ENCODE measurements at places on chromosomes 11 and 22. TPM values are rescaled to one million over a fixed set of nuclear protein-coding genes. Genes with fewer than 3 reads are reported as not detected.

- H3K4me1 ChIP-seq, result no peaks in the 10 kb centered on the region
- H3K36me3 ChIP-seq, result no peaks in the 10 kb centered on the region
- no peaks in the 10 kb centered on the region for H3K27me3 ChIP-seq
Measured at GRCh38 chr22:50039669-50040443, 18.2 kb downstream of the TTLL8 start.

GRCh38 chr11:665704-666281, 28.7 kb downstream of the DRD4 start:
- no peak overlapping the region for H3K4me3 ChIP-seq
- peak overlapping the region; percentile 52 for H3K27ac ChIP-seq
- DNase-seq, result no peak
- peaks cover 21% of the 10 kb centered on the region for H3K36me3 ChIP-seq

- no peak overlapping the region for H3K4me3 ChIP-seq
- H3K27me3 ChIP-seq, result no peaks in the 10 kb centered on the region
- H3K4me1 ChIP-seq, result peaks cover 4% of the 10 kb centered on the region
- no peak overlapping the region for H3K27ac ChIP-seq
- DNase-seq, result no peak
Measured at GRCh38 chr11:59641156-59641555, 25.6 kb upstream of the OSBP start.

The KCNJ5 gene
- total RNA-seq, result 1.2 TPM

DNA sequence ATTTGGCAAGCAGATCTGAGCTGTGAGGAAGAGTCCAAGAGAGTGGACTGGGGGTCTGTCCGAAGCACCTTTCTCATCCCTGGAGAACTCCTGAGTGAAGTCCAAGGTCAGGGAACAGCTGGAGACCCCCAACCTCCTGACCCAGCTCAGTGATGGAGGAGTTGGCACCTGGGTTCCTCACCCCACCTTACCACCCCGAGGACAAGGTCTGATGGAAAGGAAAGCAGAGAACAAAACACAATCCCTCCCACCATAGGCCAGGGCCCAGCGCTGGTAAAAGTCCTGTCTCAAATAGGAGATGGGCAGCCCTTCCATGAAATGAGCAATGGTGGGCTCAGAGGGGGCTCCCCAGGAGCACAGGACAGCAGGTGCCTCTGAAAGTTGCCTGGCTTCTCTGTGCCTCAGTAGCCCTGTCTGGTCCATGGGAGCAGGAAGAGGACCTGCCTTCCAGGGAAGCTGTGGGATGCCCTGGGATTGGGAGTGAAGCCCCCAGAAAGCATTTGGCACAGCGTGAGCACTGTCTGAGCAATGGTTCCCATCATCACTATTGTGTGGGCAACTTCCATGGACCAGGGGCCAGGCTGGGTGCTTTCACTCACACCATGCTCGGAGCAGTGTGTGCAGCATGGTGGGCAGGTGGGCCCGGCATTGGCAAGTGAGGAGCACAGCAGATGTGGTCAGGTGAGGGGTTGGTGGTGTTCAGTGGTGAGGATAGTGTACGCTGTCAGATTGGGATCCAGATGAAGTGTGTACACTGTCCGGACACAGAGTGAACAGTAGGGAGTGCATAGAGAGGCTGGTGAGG, 7.5 kb downstream of the TRIM29 start:
- H3K4me1 ChIP-seq, result no peaks in the 10 kb centered on the region
- H3K27me3 ChIP-seq, result no peaks in the 10 kb centered on the region
- DNase-seq, result no peak
- H3K4me3 ChIP-seq, result no peak overlapping the region
- H3K27ac ChIP-seq, result no peak overlapping the region
- H3K36me3 ChIP-seq, result no peaks in the 10 kb centered on the region

The CADM1 gene
- 13.4 TPM for total RNA-seq

The MMP12 gene
- not detected for total RNA-seq

The RAB36 gene
- 5.0 TPM for total RNA-seq

DNA sequence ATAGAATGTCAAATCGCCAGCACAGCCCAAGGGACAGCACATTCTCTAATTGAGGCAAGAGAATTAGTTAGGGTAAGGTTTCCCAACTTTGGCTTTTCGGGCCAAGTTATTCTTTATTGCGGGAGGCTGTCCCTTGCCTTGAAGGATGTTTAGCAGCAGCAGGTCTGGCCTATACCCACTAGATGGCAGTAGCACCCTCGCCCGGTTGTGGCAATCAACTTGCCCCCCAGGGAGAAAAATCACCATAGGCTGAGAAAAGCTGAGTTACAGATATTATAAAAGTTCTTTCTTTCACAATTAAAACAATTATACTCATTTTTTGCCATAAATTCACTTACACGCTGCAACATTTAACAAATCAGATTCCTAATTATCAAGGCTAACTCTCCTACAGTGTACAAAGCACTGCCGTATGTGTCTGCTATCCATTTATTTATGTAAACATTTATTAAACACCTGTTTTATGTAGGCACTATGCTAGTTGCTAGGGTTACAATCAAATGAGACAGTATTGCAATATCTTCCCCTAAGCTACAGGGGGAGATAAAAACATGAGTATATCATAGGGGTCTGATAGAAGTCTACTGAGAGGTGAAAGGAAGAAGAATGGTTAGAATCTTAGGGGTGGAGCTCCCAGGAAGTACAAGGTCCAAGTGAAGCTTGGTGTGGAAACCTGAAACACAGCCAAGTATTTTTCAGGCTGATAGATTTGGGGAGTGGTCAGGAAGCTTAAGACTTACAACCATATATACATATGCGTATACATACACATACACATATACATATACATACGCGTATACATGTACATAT, 452.3 kb downstream of the RAB38 start:
- H3K4me1 ChIP-seq, result no peaks in the 10 kb centered on the region
- H3K27me3 ChIP-seq, result no peaks in the 10 kb centered on the region
- H3K4me3 ChIP-seq, result no peak overlapping the region
- no peaks in the 10 kb centered on the region for H3K36me3 ChIP-seq
- no peak overlapping the region for H3K27ac ChIP-seq
- no peak for DNase-seq

The SYCE3 gene
- total RNA-seq, result not detected

The SEZ6L gene
- 0.83 TPM for total RNA-seq

The PELI3 gene
- total RNA-seq, result 50.4 TPM

The MUC15 gene
- total RNA-seq, result 1.1 TPM

DNA sequence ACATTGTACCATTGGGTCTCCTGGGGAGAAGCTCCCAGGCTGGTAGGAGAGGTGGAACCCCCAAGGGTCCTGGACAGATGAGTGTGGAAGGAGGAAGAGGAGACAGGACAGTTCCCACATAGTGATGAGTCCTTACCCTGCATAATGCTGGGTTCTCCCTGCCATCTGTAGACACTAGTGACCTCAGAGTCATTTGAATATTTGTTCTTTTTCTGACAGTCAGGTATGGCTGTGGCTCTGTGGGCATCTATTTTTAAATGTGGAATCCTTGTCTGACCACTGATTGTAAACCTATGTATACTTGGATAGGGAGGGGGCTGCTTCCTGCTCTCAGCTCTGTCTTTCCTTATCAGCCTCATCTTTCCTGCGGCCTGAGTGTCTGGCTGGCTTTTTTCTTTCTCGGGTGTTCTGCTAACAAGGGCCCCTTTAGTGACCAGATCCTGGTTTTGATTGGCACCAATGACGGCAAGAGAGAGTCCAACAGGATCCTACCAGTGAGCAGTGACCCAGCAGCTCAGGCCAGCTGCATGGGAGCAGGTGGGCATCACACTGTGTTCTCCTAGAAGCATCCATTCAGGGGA, 2.6 kb upstream of the SLC5A1 start:
- no peaks in the 10 kb centered on the region for H3K36me3 ChIP-seq
- H3K27ac ChIP-seq, result no peak overlapping the region
- DNase-seq, result no peak
- no peaks in the 10 kb centered on the region for H3K27me3 ChIP-seq

The KCNQ1 gene
- total RNA-seq, result 5.9 TPM

The OR2AG1 gene
- total RNA-seq, result not detected

The RNH1 gene
- 367 TPM for total RNA-seq

The SHANK2 gene
- 18.4 TPM for total RNA-seq

GRCh38 chr11:11348303-11348702, 4.7 kb downstream of the CSNK2A3 start:
- DNase-seq, result no peak
- H3K4me3 ChIP-seq, result no peak overlapping the region
- H3K27me3 ChIP-seq, result no peaks in the 10 kb centered on the region
- H3K4me1 ChIP-seq, result peaks cover 42% of the 10 kb centered on the region

- no peak for DNase-seq
- H3K4me1 ChIP-seq, result peaks cover 10% of the 10 kb centered on the region
- no peak overlapping the region for H3K4me3 ChIP-seq
- H3K36me3 ChIP-seq, result no peaks in the 10 kb centered on the region
- no peak overlapping the region for H3K27ac ChIP-seq
- H3K27me3 ChIP-seq, result peaks cover 15% of the 10 kb centered on the region
Measured at GRCh38 chr11:31968461-31969358, 122.2 kb upstream of the RCN1 start.

- no peak overlapping the region for H3K4me3 ChIP-seq
- H3K27ac ChIP-seq, result no peak overlapping the region
- H3K4me1 ChIP-seq, result no peaks in the 10 kb centered on the region
- no peak for DNase-seq
Measured at GRCh38 chr11:65947133-65947532, 1.9 kb downstream of the TSGA10IP start.

DNA sequence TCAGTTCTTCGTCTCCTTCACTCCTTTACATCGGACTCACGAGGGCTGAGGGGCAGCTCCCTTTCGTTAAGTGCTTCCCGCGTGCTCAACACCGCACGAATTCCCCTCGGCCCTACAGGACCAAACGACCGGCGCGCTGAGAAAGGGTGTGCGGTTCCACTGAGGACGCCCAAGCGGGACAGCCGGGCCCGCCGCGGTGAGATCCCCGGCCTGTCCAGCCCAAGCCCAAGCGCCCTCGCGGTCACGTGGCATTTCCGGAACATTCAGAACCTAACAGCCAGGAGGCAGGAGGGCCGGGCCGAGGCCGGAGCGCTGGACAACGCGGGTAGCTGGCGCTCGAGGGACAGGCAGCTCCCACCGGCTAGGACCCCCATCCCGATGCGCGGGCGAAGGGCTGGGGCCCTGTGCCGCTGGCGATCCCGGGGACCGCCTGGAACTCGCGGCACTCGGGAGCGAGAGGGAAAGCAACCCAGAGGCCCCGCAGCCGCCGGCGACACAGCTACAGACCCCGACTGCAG, 737 bp upstream of the STIP1 start:
- DNase-seq, result peak; percentile 98
- H3K4me1 ChIP-seq, result peaks cover 47% of the 10 kb centered on the region
- H3K4me3 ChIP-seq, result no peak overlapping the region
- H3K27ac ChIP-seq, result peak overlapping the region; percentile 88

The ASCL2 gene
- total RNA-seq, result 0.83 TPM

GRCh38 chr11:88246696-88247095, 71.5 kb upstream of the RAB38 start:
- no peaks in the 10 kb centered on the region for H3K27me3 ChIP-seq
- no peak for DNase-seq
- H3K27ac ChIP-seq, result no peak overlapping the region
- H3K4me3 ChIP-seq, result no peak overlapping the region
- no peaks in the 10 kb centered on the region for H3K36me3 ChIP-seq
- H3K4me1 ChIP-seq, result no peaks in the 10 kb centered on the region

DNA sequence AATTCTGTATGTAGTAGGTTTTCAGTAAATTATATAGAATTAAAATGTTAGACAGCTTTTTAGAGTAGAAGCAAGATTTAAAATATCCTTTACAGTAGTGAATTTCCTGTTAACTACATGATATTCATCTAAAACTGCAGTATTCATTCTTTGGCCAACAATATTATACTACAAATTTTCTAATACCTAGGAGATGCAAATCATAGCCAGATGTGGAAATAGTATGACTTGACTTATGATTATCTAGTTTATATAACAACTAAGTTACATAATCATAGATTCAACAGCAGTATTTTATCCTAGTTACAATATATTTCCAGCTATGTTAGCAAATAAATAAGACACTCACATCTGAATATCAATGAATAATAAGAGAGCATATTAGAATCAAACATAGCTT, 163.2 kb downstream of the MSANTD4 start:
- no peaks in the 10 kb centered on the region for H3K27me3 ChIP-seq
- no peaks in the 10 kb centered on the region for H3K4me1 ChIP-seq
- no peak overlapping the region for H3K27ac ChIP-seq
- no peaks in the 10 kb centered on the region for H3K36me3 ChIP-seq

The ZP1 gene
- not detected for total RNA-seq

DNA sequence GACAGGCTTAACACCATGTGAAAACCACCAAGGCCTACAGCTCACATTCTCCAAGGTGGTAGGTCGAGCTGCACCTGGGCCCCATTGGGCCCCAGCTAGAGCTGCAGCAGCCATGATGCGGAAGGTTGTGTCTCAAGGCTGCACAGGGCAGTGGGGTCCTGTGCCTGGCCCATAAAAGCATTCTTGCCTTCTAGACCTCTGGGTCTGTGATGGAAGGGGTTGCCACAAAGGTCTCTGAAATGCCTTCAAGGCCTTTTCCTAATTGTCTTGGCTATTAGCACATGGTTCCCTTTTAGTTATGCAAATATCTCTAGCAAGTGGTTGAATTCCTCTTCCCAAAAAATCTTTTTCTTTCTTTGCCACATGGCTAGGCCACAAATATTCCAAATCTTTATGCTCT, 52.5 kb upstream of the C11orf58 start:
- no peak for DNase-seq
- no peak overlapping the region for H3K27ac ChIP-seq
- H3K27me3 ChIP-seq, result no peaks in the 10 kb centered on the region

The CRYBB3 gene
- total RNA-seq, result not detected

The CFAP300 gene
- total RNA-seq, result 1.6 TPM

The DEFB131B gene
- not detected for total RNA-seq

DNA sequence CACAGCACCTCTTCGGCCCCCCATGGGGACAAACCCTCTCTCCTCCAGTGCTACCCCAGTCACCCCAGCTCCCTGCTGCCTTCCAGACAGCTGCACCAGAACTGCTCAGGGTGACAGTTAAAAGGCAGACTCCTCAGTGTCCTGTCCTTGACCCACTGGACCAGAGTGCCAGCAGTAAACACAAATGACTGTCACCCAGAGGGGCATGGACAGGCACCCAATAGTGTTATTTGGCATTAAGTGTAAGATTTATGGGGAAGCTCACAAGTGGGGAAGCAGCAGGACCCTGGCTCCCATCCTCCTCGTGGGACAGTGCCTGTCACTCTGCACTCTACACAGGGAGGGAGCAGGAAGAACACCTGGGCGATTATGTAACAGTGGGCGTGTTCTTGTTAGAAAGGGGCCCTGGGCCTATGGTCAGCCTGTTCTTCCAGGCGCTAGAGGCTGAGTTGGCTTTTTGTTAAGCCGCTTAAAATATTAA, 5.0 kb downstream of the RPS19BP1 start:
- peaks cover 62% of the 10 kb centered on the region for H3K36me3 ChIP-seq
- no peaks in the 10 kb centered on the region for H3K27me3 ChIP-seq
- no peak overlapping the region for H3K4me3 ChIP-seq
- H3K27ac ChIP-seq, result peak overlapping the region; percentile 65

DNA sequence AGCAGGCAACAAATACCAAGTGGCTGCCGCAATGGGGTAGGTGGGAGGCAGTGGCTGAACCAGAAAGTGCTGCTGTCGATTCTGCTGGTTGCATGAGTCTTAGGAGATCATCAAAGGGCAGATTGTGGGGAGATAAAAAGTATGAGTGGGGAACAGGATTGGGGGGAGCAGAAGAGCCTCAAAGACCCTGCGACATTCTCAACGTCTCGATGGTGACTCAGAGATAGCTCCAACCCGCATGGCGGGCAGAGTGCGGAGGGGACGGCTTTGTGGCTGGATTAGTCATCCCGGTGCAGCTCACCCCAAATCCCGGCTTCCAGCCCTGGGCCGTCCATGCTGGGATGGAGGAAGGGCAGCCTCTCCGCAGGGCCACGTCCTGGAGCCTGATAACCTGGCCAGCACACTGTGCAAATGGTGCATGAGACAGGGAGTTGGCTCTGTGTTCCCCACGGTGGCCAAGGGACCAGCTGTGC, 11.6 kb upstream of the RTN4R start:
- no peak overlapping the region for H3K4me3 ChIP-seq
- H3K27ac ChIP-seq, result no peak overlapping the region
- DNase-seq, result no peak

All from esophagus muscularis mucosa (tissue), 4 donors.